ENCODE measurements at places on chromosomes 6 and 20.

GRCh38 chr20:51129147-51129776, 106.4 kb upstream of the KCNG1 start:
- no peak for DNase-seq

DNA sequence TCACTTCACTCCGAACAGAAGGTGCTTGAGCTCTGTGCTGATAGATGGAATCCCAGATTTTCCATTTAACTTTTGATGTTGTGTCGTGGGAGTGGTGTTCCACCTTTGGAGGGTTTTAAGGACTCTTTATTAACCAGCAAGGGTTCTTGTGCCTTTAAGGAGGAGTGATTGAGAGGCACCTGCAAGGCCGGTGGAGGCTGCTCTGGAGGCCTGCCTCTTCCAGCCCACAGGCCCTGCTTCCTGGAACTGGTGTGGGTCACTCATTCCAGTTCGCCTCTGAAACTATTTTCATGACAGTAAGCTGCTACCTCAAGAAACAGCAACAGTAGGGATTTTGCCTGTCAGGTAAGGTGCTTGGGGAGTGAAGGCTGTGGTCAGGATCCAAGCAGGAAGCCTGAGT, 58.8 kb upstream of the APCDD1L start:
- DNase-seq, result no peak

DNA sequence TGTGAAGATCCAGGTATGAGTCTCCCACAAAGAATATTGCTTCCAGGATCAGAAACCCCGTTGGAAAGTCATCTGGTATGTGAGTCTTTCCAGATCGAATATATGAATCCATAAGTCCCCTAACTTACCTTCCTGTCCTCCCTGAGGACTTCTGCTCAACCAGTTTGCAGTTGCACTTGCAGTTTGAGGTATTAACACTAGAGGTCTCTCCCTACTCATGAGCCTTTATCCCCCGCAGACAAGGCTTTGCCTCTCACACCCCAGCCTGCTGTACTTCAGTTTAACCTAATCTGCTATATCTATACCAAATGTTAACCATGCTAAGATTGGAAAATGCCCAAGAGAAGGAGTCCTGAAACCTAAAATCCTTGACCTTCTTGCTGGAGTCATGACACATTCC, 135.3 kb upstream of the DEFB112 start:
- no peak for DNase-seq

GRCh38 chr6:136510782-136511181, 39.4 kb downstream of the MAP7 start:
- DNase-seq, result no peak

- DNase-seq, result no peak
Measured at GRCh38 chr20:46559685-46560440, 9.4 kb upstream of the OCSTAMP start.

GRCh38 chr6:53752856-53753255, 41.9 kb upstream of the LRRC1 start:
- no peak for DNase-seq

GRCh38 chr6:90645634-90646033, 58.8 kb upstream of the MAP3K7 start:
- no peak for DNase-seq

DNA sequence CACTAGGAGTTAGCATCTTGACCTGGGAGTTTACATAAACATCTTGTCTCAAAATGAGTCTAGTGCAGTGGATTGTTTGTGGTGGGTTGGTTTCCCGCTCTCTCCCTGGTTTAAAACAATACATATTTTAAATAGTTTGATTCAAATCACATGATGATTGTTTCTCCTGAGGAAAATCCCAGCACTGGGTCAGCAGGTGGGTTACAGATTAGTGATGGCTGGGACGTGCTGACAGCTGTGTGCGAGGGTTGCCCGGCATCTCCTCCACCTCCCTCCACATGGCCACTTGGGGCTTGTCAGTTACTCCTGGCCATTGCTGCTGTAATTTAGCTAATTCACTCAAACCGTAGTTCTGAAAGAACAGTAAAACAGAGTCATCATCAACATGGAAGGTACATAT, 306.4 kb upstream of the CITED2 start:
- DNase-seq, result no peak

DNA sequence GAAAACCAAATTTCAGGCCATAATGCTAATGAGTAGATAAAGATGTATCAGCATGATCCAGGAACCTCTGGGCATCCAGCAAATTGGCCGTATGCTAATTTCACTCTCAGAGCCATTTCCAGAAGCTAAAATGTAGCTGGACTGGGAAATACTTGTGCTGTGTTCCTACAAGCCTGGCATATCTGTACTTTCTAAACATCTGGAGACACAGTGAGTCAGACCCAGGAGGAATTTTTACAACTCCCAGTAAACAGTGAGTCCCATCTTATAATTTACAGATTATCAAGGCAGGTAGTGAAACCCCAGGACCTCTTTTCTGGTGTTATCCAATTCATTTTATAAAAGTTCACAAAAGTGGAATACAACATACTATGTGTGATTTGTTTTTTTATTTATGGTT, 683.0 kb upstream of the ADGRB3 start:
- DNase-seq, result no peak

DNA sequence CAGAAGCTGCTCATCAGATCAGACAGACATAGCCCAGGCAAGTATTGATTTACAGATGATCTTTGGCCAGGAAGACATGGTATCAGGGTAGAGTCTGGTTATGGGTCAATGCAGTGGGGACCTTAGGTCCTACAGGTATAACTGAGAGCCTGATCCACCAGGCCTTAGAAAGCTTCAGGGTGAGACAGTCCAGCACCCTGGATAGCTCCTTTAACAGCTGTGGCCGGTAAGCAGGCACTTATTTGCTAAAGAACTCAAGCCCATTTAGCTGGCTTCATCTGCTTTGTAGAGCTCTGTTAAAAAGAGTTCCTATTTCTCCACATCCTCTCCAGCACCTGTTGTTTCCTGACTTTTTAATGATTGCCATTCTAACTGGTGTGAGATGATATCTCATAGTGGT, 39.6 kb downstream of the ESR1 start:
- no peak for DNase-seq

DNA sequence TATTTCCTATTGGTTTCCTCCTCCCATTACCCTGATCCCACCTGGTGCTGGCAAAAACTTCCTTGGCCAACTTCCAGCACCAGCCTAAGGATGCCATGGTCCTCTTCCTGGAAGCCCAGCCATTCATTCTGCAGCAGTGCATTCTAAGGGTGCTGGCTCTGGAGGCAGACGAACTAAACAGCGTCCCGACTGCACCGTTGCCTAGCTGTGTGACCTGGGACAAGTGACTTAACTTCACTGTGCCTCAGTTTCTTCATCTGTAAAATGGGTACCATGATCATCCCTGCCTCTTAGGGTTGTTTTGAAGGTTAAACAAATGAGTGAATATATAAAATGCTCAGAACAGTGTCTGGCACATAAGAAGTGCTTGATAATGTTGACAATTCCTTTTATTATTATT, 120.9 kb upstream of the ZNF217 start:
- DNase-seq, result no peak

- no peak for DNase-seq
Measured at GRCh38 chr6:162825597-162825996, 97.8 kb downstream of the PACRG start.

DNA sequence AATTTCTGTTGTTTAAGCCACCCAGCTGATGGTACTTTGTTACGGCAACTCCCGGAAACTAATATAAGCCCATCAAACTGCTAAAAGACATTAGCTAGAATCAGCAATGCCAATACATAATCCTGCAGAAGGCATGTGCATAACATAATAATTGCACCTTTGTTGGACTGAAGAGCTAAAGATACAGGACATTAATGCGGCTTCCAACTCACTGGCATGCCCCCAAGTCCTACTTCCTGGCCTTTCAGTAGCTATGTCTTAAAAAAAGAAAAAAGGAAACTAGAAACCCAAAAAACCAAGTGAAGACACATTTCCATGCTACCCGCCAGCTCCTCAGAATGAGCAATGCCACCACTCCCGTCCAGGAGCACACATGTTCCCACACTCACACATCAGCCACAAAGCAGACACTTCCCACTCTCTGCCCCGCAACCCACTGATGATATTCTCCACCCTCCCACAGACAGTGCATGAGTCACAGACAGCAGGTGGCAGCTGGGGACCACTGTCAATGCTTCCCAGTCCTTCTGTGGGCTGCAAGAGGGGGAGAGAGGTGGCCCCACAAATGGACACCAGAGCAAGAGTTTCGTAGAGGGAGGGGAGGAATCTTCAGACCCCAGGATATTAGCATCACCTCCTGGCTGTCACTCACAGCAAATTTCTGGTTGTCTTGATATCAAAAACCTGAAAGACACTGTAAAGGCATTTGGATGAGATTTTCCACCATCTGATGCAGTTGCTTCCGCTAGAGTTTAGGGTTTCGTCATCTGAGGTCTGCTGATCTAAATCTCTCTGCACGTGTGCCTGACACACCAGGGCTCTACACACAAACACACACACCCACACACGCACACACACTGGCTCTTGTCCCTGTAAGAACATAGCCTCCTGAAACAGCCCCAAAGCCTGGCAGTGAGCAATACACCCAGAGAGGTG, 32.8 kb downstream of the GFOD1 start:
- DNase-seq, result peak; percentile 69

DNA sequence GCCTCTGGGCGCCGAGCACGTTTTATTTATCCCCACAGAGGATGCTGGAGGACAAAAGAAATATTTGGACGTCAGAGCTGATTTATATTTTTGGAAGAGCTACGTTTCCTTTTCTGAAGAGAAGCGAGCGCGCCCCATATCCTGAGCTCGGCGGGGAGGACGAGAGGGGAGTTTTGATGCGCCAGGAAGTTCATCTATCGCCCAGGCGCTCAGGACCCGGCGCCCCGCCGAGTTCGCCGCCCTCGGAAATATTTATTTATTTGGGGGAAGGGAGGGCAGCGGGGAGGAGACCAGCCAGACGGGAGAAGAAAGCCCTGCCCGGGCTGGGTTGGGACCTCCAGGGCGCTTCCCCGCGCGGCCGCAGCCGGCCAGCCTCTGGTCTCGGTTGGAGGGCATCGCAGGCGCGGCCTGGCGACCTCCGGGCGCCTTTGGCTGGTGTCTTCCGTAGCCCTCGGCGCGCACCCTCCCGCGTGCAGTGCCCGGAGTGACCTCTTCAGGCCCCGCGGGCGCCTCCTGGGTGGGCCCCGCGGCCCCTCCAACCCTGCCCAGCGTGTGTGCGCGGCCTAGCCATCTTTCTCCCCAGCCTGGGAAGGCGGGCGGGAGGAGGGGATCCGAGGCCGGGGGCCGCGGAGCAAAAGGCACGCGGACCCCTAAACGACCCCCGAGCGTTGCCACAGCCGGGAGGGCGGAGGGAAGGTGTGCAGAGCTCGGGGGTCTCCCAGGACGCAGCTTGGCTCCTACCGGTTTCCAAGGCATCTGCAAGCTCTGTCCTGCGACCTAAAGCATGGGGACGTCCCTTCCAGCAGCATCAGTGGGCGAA, 5.4 kb upstream of the FOXF2 start:
- no peak for DNase-seq

DNA sequence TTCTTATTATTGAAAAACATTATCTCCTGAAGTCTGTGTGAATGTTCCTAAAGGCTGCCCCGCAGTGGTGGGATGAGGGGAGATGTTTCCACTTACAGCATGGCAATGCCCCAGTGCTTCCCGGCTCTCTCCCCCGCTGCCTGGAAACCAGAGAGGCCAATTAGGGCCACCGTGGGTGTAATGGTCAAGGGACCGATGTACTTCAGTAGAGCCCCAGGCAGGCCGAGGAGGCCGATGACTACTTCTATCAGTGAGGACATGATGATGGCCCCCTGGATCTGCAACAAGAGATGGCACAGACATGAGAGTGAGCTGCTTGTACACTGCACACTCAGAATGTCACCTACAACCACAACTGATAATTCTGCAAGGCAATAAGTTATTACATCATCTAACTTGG, 117.8 kb downstream of the SLC23A2 start:
- DNase-seq, result no peak

- DNase-seq, result no peak
Measured at GRCh38 chr20:61253640-61254511, 1.8 kb downstream of the CDH4 start.

DNA sequence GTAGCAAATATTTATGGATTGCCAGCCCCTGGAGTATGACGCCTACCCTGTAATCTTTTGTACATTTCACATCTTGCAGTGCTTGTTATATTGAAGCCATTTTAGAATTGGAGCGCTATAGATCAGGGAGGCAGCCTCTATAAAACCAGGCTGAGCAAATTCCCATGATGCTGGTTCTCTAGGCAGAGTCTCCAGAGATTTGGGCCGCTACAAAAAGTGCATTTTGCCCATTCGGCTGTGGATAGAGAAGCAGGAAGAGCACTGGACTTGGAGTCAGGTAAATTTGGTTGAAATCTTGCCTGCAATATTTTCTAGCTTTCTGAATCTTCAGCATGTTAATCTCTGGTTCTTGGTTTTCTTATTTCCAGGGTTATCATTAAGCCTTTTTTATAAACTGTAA, 2.0 kb downstream of the YWHAB start:
- DNase-seq, result no peak

- no peak for DNase-seq
Measured at GRCh38 chr20:14445310-14445709, 107.9 kb upstream of the FLRT3 start.

- DNase-seq, result no peak
Measured at GRCh38 chr6:162612613-162613012, 115.0 kb downstream of the PRKN start.

- peak; percentile 54 for DNase-seq
Measured at GRCh38 chr20:63635431-63636141, 8.7 kb upstream of the GMEB2 start.

- no peak for DNase-seq
Measured at GRCh38 chr6:130518588-130518987, 152.8 kb downstream of the TMEM200A start.

DNA sequence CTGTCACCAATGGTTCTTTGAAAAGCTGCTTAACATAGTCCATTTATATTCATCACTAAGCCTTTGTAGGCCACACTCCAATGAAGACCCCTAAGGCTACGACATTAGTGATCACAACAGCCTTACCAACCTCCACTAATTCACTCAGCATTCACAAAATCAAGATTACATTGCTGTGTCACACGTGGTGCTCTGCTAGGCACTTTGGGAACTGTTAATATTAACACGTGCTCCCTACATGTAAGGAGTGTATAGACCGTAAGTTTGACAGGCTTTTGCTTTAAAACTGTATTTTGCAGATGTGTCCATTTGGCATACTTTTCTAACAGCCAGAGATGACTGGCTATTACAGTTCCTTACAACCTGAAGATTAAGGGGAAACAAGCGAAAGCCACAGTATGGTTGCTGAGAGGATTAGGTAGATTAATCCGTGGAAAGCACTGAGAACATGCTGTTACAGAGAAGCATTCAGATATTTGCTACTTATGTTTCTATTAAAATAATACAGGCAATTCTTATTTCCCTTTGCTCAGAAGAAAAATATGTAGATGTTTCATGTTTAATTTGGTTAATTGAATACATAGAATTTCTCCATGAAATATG, 69.7 kb downstream of the SAMD3 start:
- no peak for DNase-seq

DNA sequence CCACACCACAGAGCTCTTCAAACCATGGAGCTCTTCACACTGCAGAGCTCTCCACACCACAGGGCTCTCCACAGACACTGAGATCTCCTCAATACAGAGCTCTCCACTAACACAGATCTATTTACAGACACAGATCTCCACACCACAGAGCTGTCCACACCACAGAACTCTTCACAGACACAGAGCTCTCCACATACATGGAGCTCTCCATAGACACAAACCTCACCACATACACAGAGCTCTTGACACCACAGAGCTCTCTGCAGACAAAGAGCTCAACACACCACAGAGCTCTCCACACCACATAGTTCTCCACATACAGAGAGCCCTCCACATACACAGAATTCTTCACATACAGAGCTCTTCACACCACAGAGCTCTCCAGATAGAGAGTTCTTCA, 53.0 kb downstream of the ERMARD start:
- no peak for DNase-seq

- DNase-seq, result no peak
Measured at GRCh38 chr6:89449193-89449592, 16.2 kb downstream of the ANKRD6 start.

Data from stimulated activated CD4-positive, alpha-beta T cell treated with anti-CD3 and anti-CD28 coated beads, Interleukin-12 subunit alpha, Interleukin-12 subunit beta, amount 100 ng/mL, for 4 hours (primary cell).